ENCODE measurements at places on chromosomes 12 and 14.

- DNase-seq: no peak
Measured at GRCh38 chr14:34872822-34873588, 2.2 kb downstream of the BAZ1A start.

DNA sequence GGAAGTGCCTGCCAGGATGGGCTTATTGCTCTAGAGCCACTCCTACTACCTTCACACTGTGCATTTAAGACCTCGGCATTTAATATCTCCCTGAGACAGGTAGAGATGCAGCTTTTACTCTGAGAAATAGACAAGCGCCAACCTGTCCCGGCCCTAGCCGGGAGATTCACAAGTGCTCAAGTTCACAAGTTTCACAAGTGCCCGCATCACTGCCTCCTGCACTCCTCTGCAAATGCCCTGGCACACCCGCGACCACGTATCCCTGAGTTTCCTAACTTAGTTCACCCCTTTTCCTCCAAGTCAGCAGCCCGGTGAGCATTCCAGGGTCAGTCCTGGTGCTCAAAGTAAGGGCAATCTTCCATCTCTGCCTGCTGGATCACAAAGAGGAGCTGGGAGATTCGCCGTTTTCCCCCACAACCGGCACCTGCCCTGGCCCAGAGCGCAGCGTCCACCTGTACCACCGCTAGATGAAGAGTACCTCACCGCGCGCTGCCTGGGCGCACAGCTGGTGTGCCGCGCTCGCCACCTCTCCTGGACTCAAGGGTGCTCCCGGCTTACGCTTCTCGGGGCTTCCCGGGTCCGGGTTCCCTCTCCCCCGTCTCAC lies 5.0 kb upstream of the SLC38A4 start:
- DNase-seq: no peak

DNA sequence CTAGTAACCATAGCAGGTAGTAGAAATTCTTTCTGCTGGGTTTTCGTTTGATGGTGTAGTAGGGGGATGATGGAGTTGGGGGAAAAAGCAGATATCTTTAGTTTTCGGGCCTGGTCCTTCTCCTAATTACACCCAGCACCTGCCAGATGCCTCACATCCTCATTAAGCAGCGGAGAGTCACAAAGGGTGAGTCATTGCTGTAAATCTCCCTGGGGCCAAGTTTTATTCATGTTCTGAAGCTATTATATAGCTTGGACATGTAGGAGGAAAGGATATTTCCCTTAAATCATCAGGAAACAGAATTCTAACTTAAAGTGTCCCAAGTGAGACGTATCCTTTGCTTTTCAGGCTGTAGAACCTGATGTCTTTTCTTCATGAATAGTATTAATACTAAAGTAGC lies 4.9 kb upstream of the NECAP1 start:
- no peak for DNase-seq

DNA sequence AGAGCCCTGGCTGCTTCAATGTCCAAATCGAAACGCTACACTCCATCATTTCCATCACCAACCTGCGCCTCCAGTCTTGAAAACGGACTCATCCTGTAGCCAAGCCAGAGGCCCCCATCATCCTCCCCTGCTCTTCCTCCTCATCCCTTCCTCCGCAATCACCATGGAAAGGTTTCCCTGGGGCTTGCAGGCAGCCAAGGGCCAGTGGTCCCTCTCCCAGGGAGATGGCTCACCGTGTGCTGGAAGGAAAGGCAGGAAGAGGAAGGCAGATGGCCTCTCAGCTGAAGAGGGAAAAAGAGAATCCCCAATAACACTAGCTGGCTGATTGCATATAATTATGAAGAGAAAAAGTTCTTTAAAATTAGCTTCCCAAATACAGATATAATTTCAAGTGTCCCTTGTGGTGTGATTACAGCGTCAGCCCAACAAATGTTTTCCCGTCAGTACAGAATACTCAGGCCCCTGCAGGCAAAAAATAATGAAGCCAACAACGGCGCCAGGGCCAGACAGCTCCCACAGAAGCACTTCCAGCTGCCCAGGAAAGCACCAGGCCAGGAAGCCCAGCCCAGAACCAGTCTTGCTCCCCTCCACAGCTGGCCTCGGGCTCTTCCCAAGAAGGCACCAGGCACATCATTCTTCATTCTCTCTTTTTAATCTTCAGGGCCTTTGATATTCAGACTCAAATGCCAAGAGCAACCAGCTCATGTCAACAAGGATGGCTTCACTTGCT lies 24.7 kb downstream of the ITPK1 start:
- no peak for DNase-seq

DNA sequence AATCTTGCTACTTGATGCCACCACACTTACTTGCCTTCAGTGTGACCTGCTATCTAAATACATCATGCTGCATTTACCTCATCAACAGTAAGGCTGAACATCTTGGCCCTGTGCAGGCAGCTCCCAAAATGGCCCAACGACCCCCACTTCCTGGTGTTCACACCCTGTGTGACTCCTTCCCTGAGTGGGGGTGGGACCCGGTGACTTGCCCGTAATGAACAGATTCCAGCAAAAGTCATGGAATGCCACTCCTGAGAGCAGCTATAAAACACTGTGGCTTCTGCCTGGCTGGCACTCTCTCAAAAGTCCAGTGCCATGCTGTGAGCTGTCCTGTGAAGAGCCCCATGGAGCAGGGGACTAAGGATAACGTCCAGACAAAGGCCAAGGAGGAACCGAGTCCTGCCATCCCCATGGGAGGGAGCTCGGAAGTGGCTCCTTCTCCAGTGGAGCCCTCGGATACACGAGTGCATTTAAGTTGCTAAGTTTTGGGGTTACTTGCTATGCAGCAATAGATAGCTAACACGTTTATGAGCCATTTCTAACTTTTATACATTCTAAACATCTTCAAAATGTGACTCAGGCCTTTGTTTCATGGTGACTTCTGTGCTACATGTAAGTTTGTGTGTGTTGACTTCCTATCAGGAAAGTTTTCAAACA lies 33.0 kb downstream of the P2RX2 start:
- DNase-seq: no peak

- DNase-seq: no peak
Measured at GRCh38 chr12:110343114-110343513, 60.4 kb downstream of the ANAPC7 start.

DNA sequence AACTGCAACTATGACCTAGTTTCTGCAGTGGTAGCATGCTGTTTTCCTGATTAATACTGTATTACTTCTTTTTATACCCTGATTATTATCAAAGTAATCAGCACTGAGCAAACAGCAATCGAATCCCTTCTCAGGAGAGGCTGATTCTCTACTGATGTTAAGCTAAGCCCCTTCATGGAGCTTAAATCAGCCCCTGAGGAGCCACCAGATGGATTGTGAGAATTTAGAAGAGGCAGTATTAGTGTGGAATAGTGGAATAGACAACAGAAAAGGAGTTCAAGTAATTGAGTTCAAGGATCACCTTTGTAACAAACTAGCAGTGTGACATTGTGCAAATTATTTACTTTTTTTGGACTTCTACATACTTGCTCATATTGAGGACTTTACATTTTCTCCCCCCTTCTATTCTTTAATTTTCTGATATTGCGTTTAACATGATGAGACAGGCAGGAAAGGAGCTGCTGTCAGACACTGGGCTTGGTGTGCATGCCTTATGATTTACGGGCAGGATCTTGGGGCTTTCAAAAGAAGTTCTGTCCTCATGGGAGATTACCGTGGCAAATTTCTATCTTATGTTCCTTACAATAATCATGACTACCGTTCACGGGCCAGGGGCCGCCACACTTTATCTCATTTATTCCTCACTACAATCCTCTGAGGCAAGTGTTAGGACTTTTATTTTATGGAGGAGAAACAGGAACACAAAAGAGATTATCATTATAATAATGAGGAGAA lies 68.0 kb downstream of the PTPRR start:
- no peak for DNase-seq

- no peak for DNase-seq
Measured at GRCh38 chr12:107451246-107451645, 234.4 kb upstream of the PWP1 start.

DNA sequence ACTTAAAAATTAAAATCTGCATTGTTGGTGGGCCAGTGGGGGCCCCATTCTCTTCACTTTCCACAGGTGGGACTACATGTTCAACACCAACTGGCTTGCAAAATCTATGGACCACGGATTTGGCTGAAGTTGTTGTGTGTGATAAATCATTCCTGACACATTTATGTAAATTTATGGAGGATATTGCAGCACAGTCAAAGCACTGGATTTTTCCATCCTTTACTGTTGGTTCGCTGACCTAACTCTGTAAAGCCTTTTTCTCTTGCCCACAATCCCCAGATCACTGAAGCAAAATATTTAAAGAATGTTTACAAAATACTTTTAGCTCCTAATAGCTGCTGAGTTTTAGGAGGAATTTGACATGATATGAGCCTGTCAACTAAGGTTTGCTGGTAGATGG lies 219.7 kb upstream of the PRICKLE1 start:
- DNase-seq: no peak

GRCh38 chr12:33432992-33433391 lies 6.6 kb downstream of the SYT10 start:
- no peak for DNase-seq

DNA sequence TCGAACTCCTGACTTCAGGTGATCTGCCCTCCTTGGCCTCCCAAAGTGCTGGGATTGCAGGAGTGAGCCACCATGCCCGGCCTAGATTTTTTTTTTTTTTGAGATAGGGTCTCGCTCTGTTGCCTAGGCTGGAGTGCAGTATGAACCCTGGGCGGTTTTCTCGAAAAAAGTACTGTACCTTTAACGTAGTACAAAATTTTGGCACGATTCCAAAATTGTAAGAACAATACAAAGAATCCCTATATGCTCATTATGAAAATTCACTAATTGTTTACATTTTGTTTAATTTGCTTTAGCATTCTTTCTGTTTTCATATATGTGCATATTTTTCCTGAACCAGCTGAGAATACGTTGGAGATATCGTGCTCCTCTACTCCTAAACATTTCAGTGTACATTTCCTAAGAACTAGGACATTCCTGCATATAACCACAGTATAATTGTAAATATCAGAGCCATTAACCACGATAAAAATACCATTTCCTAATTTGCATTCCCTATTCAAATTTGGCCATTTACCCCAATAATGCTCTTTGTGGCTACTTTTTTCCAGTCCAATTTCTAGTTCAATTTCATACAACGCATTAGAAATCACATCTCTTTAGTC lies 97.8 kb downstream of the RPS6KA5 start:
- DNase-seq: no peak

Measured in activated CD8-positive, alpha-beta memory T cell treated with anti-CD3 and anti-CD28 coated beads for 48 hours (primary cell).